ENCODE measurements at places on chromosomes 13 and 19. TPM values are rescaled to one million over a fixed set of nuclear protein-coding genes. Genes with fewer than 3 reads are reported as not detected.

DNA sequence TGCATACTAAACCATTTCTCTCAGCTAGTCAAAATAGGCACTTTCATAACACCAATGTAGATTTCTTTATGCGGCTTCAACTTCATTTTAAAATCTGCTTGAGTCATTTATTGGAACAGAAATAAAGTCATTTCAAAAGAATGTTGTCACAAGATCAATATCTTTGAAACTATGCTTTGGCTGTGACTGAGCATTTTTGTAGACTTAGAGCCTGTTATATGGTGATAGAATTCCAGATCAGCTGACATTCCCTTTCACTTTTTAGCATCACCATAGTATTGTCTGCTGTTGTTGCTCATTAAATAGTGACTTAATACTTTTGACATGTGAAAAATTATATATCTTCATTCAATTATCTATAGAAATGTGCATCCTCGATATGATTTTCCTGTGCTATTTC, 279.2 kb upstream of the PRR20A start:
- no peak overlapping the region for H3K27ac ChIP-seq
- no peaks in the 10 kb centered on the region for H3K4me1 ChIP-seq
- no peak overlapping the region for H3K4me3 ChIP-seq
- H3K27me3 ChIP-seq = no peaks in the 10 kb centered on the region
- H3K36me3 ChIP-seq = no peaks in the 10 kb centered on the region

Gene VSTM1
- not detected for total RNA-seq

DNA sequence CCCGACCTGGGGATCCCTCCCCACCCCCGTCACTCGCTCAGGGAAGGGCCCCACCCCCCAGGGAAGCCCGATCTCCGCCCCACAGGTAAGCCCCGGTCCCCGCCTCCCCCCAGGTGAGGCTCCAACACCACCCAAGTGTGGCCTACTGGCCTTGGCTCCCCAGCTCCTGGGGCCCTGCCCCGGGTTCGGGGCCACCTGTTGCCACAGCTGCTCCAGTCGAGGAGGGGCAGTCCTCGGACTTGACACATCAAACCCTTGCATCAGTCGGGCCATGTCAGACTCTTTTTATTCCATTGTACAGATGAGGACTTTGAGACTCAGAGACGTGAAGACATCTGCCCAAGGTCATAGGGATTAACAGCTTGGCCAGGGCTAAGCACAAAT, 512 bp downstream of the CC2D1A start:
- no peaks in the 10 kb centered on the region for H3K36me3 ChIP-seq
- H3K27ac ChIP-seq = no peak overlapping the region
- peaks cover 10% of the 10 kb centered on the region for H3K4me1 ChIP-seq

DNA sequence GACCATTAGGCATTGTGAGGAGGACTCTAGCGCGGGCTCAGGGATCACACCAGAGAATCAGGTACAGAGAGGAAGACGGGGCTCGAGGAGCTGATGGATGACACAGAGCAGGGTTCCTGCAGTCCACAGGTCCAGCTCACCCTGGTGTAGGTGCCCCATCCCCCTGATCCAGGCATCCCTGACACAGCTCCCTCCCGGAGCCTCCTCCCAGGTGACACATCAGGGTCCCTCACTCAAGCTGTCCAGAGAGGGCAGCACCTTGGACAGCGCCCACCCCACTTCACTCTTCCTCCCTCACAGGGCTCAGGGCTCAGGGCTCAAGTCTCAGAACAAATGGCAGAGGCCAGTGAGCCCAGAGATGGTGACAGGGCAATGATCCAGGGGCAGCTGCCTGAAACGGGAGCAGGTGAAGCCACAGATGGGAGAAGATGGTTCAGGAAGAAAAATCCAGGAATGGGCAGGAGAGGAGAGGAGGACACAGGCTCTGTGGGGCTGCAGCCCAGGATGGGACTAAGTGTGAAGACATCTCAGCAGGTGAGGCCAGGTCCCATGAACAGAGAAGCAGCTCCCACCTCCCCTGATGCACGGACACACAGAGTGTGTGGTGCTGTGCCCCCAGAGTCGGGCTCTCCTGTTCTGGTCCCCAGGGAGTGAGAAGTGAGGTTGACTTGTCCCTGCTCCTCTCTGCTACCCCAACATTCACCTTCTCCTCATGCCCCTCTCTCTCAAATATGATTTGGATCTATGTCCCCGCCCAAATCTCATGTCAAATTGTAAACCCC, 2.8 kb upstream of the CEACAM5 start:
- peaks cover 2% of the 10 kb centered on the region for H3K36me3 ChIP-seq
- H3K27me3 ChIP-seq = peaks cover 68% of the 10 kb centered on the region

DNA sequence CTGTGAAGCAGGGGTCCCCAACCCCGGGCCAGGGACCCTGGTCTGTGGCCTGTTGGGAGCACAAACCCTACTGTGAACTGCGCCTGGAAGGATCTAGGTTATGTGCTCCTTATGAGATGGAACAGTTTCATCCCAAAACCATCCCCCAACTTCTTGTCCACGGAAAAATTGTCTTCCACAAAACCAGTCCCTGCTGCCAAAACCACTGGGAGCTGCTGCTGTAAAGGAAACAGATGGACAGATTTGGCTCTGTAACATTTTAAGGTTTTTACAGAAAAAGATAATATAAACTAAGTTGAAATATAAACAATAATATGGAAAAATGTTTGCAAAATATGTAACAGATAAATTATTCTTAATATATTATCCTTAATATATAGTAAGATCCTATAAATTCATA, 73.7 kb downstream of the COG6 start:
- H3K27ac ChIP-seq = no peak overlapping the region
- peaks cover 31% of the 10 kb centered on the region for H3K36me3 ChIP-seq
- DNase-seq = no peak
- H3K27me3 ChIP-seq = no peaks in the 10 kb centered on the region

GRCh38 chr13:97274829-97275649, 52.9 kb downstream of the MBNL2 start:
- H3K36me3 ChIP-seq = peaks cover 9% of the 10 kb centered on the region
- H3K27me3 ChIP-seq = no peaks in the 10 kb centered on the region
- H3K4me1 ChIP-seq = peaks cover 42% of the 10 kb centered on the region
- H3K27ac ChIP-seq = peak overlapping the region; percentile 27
- no peak overlapping the region for H3K4me3 ChIP-seq
- no peak for DNase-seq

DNA sequence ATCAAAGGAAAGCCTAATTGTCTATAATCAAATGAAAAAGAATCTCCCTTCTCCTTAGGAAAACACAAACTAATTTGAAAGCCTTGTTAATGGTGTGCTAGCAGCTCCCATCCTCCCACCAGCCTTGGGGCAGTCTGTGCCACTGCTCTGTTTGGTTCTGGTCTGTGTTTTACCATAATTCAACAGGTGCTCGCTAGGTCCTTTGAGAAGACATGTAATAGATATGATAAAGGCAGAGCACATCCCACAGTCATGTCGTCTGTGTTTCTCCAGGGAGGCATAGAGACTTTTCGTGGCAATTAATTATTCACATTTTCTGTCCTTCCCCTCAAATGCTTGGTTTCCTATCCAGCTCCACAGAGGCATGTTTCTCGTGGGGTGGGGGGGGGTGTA, 23.8 kb downstream of the FAM124A start:
- no peak overlapping the region for H3K4me3 ChIP-seq
- DNase-seq = no peak
- peaks cover 40% of the 10 kb centered on the region for H3K27me3 ChIP-seq

GRCh38 chr19:49106648-49107135, 7.5 kb upstream of the LIN7B start:
- no peaks in the 10 kb centered on the region for H3K27me3 ChIP-seq
- peak; percentile 65 for DNase-seq
- H3K27ac ChIP-seq = peak overlapping the region; percentile 2
- peaks cover 9% of the 10 kb centered on the region for H3K4me1 ChIP-seq

Gene CEACAM4
- 0.92 TPM for total RNA-seq

Gene MYPOP
- 7.1 TPM for total RNA-seq

DNA sequence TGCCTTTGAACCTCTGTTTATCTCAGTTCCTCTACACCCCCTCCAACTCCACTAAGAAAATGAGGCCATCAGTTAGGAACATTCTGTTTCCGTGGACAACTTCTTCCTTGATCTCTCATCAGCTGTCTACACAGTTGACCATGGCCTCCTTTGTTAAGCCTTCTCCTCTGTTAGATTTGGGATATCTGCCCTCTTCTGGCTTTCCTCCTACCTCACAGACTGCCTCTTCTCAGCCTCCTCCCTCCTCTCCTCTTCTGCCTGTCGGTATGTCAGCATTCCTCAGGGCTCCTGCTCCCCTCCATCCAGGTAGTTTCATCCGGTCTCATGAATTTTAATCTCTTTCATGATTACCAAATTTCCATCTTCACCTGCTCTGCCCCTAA, 454.9 kb downstream of the FOXO1 start:
- H3K36me3 ChIP-seq = peaks cover 3% of the 10 kb centered on the region
- no peak overlapping the region for H3K4me3 ChIP-seq
- no peak for DNase-seq

DNA sequence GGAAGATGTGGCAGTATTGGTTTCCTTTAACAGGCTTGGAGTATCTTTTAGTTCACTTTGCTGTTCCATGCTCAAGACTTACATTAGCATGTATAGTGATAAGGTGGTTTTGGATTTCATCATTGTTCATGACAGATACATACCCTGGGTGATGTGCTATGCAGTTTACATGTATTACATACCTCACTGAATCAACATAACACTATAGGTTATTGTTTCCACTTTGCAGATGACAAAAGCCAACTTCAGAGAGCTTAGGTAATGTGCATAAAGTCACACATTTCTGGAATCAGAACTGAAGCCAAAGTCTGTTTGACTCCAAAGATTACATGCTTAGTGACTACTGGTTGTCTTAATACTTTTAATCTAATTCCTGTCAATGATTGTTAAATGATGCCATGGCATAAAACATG, 7.1 kb downstream of the COMMD6 start:
- H3K27me3 ChIP-seq = no peaks in the 10 kb centered on the region
- DNase-seq = no peak
- no peak overlapping the region for H3K4me3 ChIP-seq
- peaks cover 32% of the 10 kb centered on the region for H3K4me1 ChIP-seq
- peaks cover 10% of the 10 kb centered on the region for H3K36me3 ChIP-seq

Measured in T-helper 17 cell (primary cell).